ENCODE measurements at places on chromosomes 13 and 19. TPM values are rescaled to one million over a fixed set of nuclear protein-coding genes. Genes with fewer than 3 reads are reported as not detected.

The LYPD4 gene
- not detected for total RNA-seq

DNA sequence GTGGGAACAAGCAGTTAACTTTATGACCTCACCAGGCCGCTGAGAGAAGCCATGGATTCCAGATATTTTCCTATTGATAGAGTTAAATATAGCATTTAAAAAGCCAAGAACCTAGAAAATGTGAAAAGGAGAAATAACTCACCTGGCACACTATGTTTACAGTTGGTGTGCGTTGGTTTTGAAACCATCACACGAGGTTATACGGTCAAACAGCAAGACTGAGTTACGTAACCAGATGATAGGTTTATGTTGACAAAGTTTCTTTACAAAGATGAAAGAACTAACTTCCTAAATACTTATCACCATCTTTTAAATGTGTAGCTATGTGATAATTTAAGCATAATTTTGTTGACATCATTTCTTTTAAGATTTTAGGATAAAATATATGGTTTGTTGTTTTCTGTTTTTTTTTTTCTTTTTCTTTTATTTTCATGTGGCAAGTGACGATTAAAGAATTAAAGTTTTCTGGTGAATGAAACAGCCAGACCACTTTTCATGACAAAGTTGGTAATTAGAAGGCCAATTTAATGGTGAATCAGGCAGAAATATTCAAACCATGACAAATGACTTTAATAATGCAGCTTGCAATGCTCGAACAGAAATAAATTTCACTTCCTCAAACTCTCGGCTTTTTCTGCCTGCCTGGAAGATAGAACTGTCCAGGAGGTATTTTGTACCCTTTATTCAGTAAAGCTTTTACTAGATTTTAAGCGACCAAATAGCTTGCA is 339.1 kb upstream of the OBI1 start:
- H3K36me3 ChIP-seq, result no peaks in the 10 kb centered on the region
- no peaks in the 10 kb centered on the region for H3K4me1 ChIP-seq
- no peaks in the 10 kb centered on the region for H3K27me3 ChIP-seq

DNA sequence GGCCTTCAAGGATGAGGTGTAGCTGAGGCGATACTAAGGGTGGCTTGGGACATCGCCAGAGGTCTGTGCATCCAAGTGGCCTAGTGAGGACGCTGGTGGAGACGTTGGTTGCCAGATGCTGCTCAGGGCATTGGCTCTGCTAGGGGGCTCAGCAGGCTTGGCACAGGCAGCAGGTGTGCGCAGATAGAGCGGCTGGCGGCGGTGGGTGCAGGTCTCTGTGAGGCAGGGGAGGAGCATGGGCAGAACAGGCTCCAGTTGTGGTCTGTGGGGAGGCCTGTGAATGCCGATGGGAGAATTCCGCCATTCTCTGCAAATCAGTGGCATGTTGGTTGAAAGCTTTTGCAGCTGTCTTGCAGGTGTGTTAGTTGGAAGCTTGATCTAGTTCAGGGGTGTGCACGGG is 21.2 kb downstream of the PRAM1 start:
- peaks cover 4% of the 10 kb centered on the region for H3K36me3 ChIP-seq
- H3K4me1 ChIP-seq, result no peaks in the 10 kb centered on the region
- DNase-seq, result no peak
- H3K27me3 ChIP-seq, result no peaks in the 10 kb centered on the region

DNA sequence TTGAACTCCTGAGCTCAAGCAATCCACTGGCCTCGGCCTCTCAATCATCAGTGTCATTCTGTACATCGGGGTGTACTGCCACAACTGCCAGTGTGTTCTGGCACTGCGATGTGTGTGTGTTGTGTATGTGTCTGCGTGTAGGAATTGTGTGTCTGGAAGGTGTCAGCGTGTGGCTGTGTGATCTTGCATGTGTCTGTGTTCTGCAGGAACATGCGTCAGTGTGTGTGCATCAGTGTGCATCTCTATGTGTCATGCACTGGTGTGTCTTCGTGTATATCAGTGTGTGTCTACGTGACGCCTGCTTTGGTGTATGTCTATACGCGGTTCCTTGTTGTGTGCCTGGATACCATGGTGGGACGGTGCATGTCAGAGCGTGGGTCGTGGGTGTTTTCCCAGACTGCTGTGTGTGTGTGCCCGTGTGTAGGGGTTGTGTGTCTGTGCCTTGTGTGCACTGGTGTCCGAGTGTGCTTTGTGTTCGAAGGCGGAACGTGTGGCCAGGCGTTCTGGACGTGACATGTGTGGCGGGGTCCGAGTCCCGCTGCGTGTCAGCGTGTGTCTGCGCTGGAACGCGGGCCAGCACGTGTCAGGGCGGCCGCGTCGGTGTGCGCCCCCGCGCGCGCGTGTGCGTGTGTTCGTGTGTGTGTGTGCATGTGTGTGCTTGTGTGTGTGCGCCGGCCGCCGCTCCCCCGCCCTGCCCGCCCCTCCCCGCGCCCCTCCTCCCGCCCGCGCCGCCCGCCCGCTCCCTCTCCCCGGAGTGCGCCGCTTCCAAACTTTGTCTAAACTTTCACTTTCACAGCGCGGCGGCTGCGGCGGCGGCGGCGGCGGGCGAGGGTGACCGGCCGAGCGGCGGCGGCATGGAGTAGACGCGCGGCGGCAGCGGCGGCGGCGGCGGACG is at the start of gene NFIX:
NFIX (plus strand) TSS at position 775 of the 895 bp plus-strand sequence. CDS start 363 bp downstream, outside the sequence.
- H3K4me3 ChIP-seq, result peak within 1 kb of the TSS; percentile 46
- H3K36me3 ChIP-seq, result no peaks in the 10 kb centered on the region
- H3K27ac ChIP-seq, result peak within 1 kb of the TSS; percentile 48

GRCh38 chr19:29271341-29271740 is 58.4 kb upstream of the UQCRFS1 start:
- no peak overlapping the region for H3K4me3 ChIP-seq
- H3K27ac ChIP-seq, result no peak overlapping the region
- no peaks in the 10 kb centered on the region for H3K36me3 ChIP-seq

DNA sequence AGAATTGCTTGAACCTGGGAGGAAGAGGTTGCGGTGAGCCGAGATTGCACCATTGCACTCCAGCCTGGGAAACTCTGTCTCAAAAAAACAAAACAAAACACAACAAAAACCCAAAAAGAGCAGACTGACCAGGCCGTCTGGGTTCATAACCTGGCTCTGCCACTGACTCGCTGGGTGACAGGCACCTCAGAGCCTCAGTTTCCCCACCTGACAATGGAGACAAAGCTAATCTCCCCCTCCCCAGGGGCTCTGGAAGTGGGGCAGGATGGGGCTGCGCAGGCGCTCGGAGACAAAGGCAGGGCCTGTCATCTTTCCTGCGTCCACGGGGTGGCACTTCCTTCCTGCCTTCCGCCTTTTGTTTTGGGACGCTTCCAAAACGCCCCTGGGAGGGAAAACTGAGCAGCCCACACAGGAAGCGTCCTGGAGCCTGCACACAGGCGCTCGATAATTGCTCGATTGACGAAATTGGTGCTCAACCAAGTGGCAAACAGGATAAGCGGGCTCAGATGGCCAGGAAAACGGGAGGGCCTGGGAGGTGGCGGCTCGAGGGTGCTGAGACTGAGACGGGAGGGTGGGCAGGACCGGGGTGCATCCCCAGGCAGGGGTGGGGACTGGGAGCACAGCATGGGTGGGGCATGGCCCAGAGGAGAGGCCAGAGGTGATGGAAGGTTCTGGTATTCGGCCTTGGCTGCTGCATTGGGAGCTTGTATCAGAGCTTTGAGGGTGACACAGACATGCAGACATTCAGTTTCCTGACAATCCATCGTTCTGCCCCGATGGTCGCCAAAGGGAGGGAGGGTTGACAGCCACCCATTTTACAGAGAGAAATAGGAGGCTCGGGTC is 17.8 kb downstream of the SPC24 start:
- H3K4me3 ChIP-seq, result peak overlapping the region; percentile 50
- H3K27ac ChIP-seq, result peak overlapping the region; percentile 7
- no peaks in the 10 kb centered on the region for H3K27me3 ChIP-seq
- no peaks in the 10 kb centered on the region for H3K36me3 ChIP-seq
- peak; percentile 79 for DNase-seq

- H3K27ac ChIP-seq, result no peak overlapping the region
- H3K27me3 ChIP-seq, result no peaks in the 10 kb centered on the region
- H3K36me3 ChIP-seq, result no peaks in the 10 kb centered on the region
- no peak overlapping the region for H3K4me3 ChIP-seq
- H3K4me1 ChIP-seq, result peaks cover 15% of the 10 kb centered on the region
- DNase-seq, result no peak
Measured at GRCh38 chr13:94343243-94343585, 136.3 kb downstream of the DCT start.

DNA sequence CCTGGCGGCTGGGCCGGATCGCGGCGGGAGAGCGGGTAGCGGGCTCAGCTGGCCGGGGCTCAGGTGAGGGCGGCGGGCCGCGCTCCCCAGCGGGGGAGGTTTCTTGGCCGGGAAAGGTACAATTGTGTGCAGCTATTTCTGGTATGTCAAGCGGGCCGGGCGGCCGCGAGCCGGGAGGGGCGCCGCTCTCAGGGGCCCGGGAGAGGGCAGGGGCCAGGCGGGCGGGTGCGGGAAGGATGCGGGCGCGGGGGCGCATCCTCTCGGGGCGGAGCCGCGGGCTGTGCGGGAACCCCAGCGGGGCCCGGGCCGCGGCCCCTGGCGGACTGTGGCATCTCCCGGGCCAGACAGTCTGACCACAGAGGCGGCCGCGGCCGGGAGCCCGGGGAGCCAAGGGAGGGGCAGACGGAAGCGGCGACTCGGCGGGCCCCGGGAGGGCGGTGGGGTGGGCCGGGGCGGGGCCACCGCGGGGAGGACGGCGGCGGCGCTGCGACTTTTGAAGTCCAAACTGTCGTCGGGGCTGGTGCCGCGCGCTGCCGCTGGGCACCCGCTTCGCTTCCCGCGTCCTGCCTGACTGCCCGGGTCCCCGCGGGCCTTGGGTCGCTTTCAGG is at the start of gene LMO7:
LMO7 (plus strand) TSS at position 503 of the 608 bp plus-strand sequence. CDS start 328 bp downstream, outside the sequence.
- peaks cover 8% of the 10 kb centered on the region for H3K4me1 ChIP-seq
- DNase-seq, result peak; percentile 88
- H3K27ac ChIP-seq, result peak within 1 kb of the TSS; percentile 42
- no peaks in the 10 kb centered on the region for H3K27me3 ChIP-seq
- peak within 1 kb of the TSS; percentile 57 for H3K4me3 ChIP-seq
- no peaks in the 10 kb centered on the region for H3K36me3 ChIP-seq

- H3K27me3 ChIP-seq, result no peaks in the 10 kb centered on the region
- H3K4me1 ChIP-seq, result peaks cover 37% of the 10 kb centered on the region
- no peak overlapping the region for H3K4me3 ChIP-seq
- no peak overlapping the region for H3K27ac ChIP-seq
- no peak for DNase-seq
Measured at GRCh38 chr13:90498096-90498495, 849.4 kb upstream of the MIR17HG start.

Data from Caco-2 (cell line).